ENCODE measurements at places on chromosomes 6 and 20.

DNA sequence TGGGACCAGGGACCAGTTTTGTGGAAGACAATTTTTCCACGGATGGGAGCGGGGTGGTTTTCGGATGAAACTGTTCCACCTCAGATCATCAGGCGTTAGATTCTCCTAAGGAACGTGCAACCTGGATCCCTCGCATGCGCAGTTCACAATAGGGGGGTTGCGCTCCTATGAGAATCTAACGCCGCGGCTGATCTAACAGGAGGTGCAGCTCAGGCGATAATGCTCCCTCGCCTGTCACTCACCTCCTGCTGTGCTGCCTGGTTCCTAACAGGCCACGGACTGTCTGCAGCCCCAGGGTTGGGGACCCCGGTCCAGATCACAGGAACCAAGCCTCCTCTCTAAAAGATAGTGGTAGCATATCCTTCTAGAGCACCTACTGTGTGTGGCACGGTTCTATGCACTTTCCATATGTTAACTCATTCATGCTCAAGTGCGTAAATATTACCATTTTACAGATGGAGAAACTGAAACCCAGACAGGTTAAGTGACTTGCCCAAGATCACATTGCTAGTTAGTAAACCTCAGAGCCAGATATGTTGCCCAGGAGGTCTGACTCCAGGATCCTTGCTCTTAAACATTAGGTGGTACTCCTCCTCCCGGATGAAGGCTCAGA, 25.3 kb downstream of the SPDEF start:
- DNase-seq = no peak

- peak; percentile 0 for DNase-seq
These were observed 166.7 kb upstream of the ADGRB3 start for GRCh38 chr6:68468244-68468884.

GRCh38 chr20:23003881-23004460, 31.1 kb upstream of the SSTR4 start:
- no peak for DNase-seq

GRCh38 chr6:1240766-1241318, 71.1 kb upstream of the FOXQ1 start:
- DNase-seq = peak; percentile 49

- peak; percentile 20 for DNase-seq
These were observed 56.0 kb downstream of the APCDD1L start for GRCh38 chr20:58459058-58459750.

- no peak for DNase-seq
These were observed 25.3 kb upstream of the FABP7 start for GRCh38 chr6:122754191-122754731.

- DNase-seq = no peak
These were observed 48.6 kb downstream of the CHMP4B start for GRCh38 chr20:33859751-33860150.

- no peak for DNase-seq
These were observed 126.5 kb downstream of the AFG1L start for GRCh38 chr6:108421366-108421765.

GRCh38 chr6:29685718-29686326, 4.9 kb upstream of the ZFP57 start:
- peak; percentile 26 for DNase-seq

DNA sequence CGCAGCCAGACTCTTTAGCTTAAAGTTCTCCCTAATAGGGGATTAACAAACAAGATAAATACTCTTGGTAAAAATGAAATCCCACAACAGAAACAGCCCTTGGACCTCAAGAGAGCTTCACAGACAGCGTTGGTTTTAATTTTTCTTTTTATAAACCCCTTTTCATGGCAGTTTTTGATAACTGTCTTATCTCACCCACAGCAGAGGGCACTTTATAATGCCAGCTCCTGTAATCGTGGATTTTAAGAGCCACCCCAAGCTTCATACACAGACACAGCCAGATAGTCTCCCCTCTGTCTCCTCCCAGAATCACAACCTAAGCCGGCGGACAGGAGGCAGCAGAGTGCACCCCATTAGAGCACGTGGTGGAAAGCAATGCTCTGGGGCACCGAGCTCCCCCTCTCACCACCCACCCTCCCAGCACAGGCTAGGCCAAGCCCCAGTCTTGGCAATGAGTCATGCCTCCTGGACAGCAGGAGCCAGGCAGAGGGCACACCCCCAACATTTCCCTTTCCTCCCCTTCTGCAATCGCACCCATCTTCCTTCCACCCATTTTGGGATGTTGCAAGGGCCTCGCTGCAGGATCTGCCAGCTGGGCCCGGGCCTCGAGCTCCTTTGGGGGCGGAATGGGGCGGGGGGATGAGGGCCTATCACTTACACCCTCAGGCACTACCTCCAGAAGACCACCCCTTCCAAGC, 2.4 kb downstream of the JAG1 start:
- DNase-seq = peak; percentile 90

DNA sequence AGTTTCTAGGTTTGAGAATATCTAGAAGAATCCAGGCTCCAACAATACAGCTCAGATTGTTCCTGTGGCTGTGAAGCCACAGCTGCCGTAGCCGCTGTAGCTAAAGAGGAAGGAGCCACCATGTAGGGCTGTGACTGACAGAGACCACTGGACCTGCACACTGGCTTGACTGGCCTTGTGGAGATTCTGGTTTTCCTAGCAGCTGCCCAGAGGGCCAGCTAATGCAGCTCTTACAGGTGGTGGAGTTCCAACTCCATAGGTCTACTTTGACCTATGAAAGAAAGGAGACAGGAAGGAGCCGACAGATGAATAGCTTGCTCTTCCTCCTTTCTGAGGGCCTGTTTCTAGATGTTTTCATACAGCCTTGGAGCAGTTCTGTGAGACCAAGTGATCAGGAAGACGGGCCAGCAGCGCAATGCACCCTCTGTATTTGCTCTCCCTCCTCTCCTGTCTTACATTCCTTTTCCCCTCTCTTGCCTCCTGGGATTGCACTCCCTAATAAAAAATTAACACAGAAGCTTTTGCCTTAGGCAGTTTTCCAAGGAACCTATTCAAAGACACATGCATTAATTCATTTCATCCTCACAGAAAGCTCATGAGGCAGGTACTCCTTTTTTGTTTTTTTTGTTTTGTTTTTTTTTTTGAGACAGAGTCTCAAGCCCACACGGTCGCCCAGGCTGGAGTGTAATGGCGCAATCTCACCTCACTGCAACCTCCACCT, 51.8 kb upstream of the MYB start:
- no peak for DNase-seq

DNA sequence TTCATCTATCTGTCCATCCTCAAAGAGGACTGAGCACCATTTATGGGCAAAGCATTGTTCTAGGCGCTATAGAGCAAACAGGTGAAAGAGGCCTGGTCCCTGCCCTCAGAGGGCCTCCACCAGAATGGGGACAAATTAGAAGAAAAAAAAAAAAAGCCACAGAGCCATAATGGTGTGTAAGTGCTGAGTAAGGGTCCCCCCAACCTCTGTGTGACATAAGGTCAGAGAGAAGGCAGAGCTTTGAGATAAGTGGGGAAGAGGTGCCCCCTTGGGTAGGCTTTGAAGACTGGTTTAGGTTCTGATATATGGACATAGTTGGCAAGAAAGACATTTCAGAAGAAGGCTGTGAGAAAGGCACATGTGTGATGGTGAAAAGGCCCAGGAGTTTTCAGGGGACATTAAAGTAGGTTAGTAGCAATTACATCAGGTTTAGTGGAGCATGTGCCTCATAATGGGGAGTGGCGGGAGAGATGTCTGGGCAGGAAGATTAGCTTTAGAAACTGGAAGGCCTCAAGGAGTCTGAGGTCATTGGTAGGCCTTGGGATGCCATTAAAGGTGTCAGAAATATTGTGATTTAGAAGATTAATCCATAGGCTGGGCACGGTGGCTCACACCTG, 15.3 kb upstream of the ZBTB9 start:
- no peak for DNase-seq

GRCh38 chr20:3128275-3128984, 31.2 kb downstream of the FASTKD5 start:
- no peak for DNase-seq

- DNase-seq = peak; percentile 89
These were observed 145.3 kb upstream of the ECI2 start for GRCh38 chr6:4280707-4281106.

- DNase-seq = no peak
These were observed 22.5 kb upstream of the SSR1 start for GRCh38 chr6:7335519-7335918.

- no peak for DNase-seq
These were observed 295.5 kb downstream of the PLCB1 start for GRCh38 chr20:8427419-8428040.

DNA sequence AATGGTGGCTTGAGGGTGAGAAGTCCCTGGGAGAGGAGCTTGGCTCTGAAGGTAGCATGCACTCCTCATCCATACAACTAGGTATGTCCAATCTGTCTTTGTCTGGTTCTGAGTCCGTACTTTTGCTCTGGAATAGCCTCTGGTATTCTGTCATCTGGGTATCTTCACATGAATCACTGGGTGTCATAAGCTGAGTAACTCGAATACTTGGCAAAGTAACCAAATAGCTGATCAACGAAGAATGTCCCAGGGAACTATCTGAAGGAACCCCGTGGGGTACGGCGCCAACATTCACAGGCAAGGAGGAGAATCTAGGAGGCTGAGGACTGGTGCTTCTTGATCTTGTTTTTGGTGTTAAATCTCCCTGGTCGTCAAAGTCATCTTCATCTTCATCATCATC, 184.8 kb downstream of the HIVEP2 start:
- DNase-seq = peak; percentile 85

- no peak for DNase-seq
These were observed 117.5 kb downstream of the RIN2 start for GRCh38 chr20:19875376-19876221.

DNA sequence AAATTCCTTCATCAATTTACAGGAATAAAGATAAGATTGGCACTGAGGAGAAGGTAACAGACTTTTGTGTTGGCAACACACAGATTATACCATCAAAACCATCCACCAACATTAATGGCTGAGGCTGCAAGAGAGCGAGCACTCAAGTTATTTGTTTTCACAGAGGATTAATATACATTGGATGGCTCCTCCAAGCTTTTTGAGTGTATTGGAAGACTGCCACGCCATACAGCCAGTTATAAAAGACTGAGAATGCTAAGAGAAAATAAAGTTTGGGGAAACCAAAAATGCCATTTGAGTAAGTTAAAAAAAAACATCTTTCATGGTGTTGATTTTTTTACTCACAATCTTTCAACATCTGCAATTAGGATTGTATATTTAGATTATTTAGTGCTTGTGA, 973.8 kb upstream of the SLC35B3 start:
- no peak for DNase-seq

GRCh38 chr6:147704691-147705090, 196.2 kb downstream of the SAMD5 start:
- DNase-seq = no peak

DNA sequence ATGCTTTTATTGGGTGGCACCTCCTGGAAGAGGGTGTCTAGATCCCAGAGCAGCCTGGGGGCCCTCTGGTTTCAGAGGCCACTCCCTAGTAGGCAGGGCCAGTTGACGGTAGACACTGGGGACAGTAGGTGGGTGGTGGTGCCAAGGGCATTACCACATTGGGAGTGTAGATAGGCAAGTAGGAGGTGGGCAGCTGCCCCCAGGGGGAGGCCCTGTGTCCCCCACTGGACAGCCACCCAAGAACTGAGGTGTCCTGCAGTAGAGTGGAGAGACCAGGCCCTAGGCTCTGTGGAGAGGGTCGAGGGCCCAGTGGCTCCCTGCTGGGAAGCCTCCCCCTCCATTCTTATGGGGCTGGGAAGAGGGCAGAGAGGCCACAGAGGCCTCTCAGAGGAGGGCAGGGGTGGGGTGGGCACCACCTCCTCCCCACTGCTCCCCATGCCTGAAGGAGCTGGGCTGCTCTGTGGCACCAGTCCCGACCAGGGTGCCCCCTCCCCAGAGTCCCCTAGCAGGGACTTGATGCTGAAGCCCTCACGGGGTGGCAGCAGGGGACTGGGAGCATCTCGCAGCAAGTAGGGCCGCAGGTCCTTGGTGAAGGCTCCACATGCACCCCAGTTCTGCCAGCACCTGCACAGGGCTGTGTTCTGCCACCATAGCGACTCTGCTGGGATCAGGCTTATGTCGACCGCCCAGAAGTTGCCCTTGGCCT, 305.0 kb upstream of the KCNQ5 start:
- no peak for DNase-seq

DNA sequence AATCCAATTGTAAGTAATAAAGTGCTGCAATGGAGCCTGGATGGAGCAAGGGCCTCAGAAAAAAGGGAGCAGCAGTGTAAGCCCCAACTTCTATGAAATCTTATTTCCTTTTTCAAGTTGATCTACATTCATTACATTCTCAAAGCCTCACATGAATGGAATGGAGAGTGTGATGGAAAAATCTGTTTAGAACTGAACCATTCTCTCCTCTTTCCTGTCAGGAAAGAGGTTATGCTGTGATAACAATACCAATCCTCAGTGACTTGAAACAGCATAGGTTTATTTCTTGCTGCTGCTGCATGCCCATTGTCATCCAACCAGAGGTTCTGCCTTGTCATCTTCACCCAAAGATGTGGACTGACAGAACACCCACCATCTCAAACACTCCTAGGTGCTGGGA, 8.9 kb upstream of the OR2H2 start:
- no peak for DNase-seq

DNA sequence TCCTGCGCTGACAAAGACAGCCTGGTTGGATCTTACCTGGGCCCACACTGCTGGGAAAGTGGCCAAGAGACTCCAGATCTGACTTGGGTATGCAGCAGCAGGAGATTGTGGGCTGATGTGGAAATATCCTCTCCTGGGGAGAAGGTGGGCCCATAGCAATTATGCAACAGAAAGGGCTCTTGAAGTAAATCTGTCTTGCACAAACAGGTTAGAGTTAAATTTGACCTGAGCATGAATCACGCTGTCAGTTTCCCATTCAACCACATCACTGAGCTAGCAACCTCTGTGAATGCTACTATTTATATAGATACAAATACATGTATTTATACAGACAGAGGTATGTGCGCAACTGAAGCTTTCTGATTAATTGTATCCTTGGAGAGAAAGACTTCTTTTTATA, 28.3 kb upstream of the PDYN start:
- DNase-seq = no peak

Data from ELR (cell line).